Lower leg skin (tissue), 4 donors: ENCODE measurements at places on chromosomes 11 and 22. TPM values are rescaled to one million over a fixed set of nuclear protein-coding genes. Genes with fewer than 3 reads are reported as not detected.

- DNase-seq, result peak; percentile 17
Measured at GRCh38 chr11:124799348-124800225, 619 bp downstream of the MSANTD2 start.

DNA sequence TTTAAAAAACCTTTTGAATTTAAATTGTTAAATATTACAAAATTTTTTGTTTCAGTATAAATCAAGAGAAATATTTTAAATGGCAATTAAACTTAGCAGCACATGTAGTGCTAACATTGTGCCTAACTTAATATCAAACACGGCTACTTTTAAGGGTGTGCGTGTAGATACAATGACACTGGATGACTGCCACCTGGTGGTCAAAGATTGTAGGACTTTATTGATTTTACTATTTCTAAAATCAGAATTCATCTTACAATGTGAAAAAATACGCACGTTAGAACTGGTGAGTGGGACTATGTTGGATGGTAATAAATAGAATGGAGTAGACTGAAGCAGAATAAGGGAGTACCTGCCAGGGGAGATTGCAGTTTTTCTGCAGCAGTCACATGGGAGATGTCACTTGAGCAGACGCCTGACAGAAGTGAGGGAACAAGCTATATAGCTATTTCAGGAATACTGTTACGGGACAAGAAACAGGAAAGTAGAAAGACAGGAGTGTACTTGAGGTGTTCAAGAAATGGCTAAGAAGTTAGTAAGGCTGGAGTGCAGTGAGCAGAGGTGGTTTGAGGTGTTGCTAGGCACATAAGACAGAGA lies 52.9 kb downstream of the UVRAG start:
- no peak for DNase-seq

- DNase-seq, result no peak
Measured at GRCh38 chr11:96385187-96385586, 4.5 kb downstream of the CCDC82 start.

LBHD1 gene
- total RNA-seq, result 4.6 TPM

CCDC89 gene
- 0.21 TPM for total RNA-seq

BAIAP2L2 gene
- 2.3 TPM for total RNA-seq

CBX7 gene
- total RNA-seq, result 71.1 TPM

C11orf91 gene
- total RNA-seq, result not detected
